Heart left ventricle (tissue), 16 donors: ENCODE measurements at places on chromosomes 2 and 18.

DNA sequence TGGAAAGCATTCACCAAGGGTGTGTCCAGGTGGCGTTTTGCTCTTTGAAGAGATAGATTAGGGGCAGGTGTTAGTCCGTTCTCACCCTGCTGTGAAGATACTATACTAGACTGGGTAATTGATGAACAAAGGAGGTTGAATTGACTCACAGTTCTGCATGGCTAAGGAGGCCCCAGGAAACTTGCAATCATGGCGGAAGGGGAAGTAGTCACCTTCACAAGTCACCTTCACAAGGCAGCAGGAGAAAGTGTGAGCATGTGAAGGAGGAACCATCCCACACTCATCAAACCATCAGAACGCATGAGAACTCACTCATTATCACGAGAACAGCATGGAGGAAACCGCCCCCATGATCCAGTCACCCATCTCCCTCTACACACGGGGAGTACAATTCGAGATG is 135.7 kb upstream of the NFATC1 start:
- no peak for DNase-seq

DNA sequence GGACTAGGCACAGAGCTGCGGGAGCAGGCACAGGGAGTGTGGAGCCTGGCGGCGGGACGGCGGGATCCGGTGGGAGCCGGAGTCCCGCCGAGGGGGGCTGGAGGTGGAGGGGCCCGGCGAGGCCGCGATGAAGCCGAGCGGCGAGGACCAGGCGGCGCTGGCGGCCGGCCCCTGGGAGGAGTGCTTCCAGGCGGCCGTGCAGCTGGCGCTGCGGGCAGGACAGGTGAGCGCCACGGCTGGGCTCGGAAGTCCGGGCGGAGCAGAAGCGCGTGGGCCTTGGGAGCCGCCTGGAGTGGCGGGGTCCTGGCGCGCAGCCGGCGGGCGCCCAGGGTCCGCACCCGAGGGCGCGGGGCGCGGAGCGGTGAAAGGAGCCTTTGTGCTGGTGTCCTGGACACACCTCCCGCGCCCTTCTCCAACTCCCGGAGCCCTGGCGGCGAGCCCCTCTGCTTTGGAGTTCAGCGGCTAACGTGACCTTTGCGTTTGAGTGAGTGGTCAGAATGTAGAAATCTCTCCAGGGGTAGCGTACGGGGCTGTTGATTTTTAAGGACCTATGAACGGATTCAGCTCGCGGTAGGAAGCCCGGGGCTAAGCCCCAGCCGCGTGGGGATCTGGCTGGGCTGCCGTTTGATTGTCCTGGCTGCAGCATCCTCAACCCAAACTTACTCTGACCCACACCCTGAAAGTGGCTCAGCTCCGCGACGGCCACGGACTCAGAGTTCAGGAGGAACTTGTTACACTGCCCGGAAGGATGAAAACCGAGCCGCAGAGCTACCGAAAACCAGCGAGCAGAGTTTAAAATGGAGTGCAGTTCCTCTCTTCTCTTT is 448 bp downstream of the IMPA2 start:
- DNase-seq, result peak; percentile 53

DNA sequence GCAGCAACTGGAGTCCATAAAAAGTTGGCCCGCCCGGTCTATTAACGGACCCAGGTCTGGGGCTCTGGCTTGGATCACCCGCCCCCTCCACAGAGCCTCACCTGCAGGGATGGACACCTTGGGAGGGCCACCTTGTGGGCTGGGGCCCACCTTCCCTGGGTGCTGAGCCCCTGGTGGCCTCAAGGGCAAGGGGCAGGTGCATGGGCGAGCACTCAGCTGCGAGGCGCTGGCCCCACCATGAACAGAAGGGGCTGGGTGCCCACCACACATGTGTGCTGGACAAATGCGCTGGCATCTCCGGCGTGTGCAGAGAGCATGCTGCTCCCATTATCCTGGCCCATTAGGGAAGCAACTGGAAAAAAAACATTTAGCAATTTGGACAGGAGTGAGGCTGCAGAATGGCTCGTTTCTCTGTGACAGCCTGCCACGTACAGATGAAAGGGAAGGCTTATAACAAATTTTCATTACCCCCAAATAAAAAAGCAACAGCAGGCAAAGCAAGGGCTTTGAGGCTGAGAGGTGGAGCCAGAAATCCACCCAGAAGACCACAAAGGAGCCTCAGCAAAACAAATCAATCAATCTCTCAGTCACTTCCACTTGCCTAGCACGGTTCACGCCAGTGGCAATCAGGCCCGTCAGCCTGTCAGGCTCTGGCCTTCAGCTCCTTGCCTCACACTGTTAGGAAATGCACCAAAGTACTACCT is 253.1 kb upstream of the ZNF521 start:
- DNase-seq, result no peak

DNA sequence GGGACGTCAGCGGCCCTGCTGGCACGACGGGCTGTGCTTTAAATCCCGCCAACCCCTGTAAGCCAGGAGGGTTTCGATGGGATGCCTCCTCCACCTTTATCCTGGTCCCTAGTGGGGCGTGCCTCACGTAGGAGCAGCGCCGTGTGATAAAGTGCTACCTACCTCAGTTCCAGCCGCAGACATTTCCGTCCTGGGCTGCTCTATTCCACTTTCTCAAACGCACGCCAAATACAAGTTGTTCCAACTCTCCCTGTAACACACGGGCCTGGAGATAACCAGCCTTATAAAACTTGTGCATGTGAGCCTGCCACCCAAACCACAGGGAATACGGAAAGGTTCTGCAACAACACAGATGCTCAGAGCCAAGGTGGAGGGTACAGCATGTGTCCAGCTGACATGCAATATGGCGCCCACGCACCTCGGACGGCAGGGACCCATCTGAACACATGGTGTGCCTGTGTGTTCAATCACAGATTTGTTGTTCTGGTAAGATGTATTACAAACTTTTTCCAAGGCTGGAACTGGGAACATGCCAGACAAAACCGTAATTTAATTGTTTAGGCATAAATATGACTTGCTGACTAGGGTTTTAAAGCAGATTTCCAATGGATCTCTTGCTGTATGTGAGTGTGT is 47.7 kb downstream of the ZNF516 start:
- no peak for DNase-seq

DNA sequence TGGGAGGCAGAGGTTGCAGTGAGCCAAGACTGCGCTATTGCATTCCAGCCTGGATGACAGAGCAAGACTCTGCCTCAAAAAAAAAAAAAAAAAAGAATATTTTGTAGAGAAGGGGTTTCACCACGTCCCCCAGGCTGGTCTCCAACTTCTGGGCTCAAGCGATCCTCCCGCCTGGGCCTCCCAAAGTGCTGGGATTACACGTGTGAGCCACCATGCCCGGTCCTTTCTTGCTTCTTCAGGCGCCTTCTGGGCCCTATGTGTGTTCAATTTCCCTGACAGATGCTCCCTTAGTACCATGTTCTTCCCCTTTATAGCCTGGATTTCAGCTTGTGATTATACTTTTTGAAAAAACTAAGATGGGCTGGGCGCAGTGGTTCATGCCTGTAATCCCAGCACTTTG is 9.8 kb downstream of the ZFP36L2 start:
- DNase-seq, result no peak

GRCh38 chr18:66826211-66826610 is 222.3 kb upstream of the CDH19 start:
- no peak for DNase-seq

DNA sequence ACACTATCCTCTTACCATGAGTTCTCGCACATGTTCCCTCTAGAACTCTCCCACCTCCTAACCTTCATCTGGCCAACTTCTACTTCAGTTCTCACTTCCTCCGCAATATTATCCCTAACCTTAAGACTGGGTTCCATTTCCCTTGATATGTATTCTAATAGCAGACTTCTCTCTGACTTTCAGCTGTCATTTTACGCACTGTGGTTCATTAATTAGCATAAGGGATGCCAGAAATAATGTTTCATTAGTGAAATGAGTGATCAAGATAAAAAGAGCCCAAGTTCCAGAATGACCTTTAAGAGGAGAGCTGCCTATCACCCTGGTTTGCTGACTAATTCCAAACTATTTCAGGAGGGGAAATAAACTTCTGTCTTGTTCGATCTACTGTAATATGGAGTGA is 108.6 kb upstream of the CCDC150 start:
- DNase-seq, result no peak

- DNase-seq, result no peak
Measured at GRCh38 chr2:71224457-71224856, 2.4 kb downstream of the PAIP2B start.

DNA sequence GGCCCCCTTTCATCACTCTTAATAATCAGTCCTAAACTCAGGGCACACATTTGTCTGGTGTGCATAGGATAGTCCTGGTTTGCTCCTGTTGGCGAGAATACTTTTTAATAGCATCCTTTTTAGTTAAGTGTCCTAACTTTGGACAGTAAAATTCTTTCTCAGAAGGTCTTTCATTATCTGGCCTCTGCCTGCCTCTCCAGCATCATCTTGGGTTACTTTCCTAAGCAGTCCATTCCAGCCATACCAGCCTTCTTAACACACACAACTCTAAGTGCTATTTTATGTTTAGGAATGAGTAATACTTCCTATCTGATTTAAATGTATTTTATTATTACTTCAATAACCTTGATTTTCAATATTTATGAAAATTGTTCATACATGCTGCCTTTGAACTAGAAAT is 151.0 kb downstream of the ACOXL start:
- DNase-seq, result no peak

DNA sequence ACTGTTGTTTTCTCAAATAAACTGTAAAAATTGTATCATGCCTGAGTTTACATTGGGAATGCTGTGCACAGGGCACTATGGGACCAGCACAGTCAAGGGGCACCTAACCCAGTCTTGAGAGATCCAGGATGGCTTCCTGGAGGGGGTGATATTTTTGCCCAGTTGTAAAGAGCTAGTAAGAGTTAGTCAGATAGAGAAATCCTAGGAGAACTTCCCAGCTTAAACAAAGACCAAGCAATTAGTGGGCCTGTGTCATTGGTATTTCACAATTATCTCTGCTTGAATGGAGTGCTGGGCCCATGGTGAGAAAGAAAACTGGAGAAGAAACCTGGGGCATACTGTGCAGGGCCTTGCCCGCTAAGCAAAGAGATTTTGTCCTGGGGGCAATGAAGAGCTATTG is 12.2 kb downstream of the XDH start:
- no peak for DNase-seq

- DNase-seq, result no peak
Measured at GRCh38 chr2:132439703-132440398, 23.2 kb downstream of the GPR39 start.

GRCh38 chr2:100529900-100530299 is 32.9 kb upstream of the PDCL3 start:
- no peak for DNase-seq

- DNase-seq, result no peak
Measured at GRCh38 chr2:223062396-223062795, 10.4 kb downstream of the KCNE4 start.

- DNase-seq, result no peak
Measured at GRCh38 chr2:96486696-96487095, 18.5 kb downstream of the NEURL3 start.

DNA sequence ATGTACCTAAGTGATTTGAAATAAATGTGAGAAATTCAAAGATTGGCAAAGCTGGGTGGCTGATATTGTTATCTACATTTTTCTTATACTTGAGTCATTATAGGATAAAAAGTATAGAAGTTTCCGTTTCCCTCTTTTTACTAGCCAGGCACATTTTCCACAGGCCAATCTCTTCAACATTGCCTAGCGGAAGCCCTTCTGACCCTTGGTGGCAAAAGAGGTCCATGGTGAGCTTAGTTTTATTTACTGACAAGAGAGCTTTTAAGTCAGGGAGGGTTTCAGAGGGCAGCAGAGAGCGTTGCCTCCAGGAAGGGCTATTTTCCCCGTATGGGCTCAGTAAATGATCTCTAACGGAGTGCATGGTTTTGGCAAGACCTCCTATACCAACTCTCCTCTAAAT is 15.1 kb upstream of the RHOB start:
- no peak for DNase-seq

- DNase-seq, result no peak
Measured at GRCh38 chr2:28499282-28499681, 3.4 kb downstream of the PLB1 start.

- DNase-seq, result no peak
Measured at GRCh38 chr2:37708146-37708545, 36.7 kb upstream of the CDC42EP3 start.

DNA sequence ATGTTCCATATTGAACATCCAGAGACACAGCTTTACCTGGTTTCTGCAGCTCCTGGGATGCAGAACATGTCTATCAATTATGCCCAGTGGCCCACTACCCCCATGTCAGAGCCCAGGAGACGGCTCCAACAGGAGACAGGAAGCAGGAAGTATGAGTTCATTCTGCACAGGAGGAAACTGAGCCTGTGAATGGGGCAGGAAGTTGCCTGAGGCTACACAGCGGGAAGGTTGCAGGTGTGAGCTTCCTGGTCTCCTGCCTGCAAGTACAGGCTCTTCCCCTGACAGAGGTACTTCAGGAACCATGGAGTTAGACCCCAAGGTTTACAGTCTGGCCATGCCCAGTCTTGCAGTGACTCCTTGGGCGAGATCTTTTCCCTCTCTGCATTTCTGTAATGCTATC is 2.8 kb upstream of the BOK start:
- DNase-seq, result no peak

- no peak for DNase-seq
Measured at GRCh38 chr2:77270433-77270832, 251.7 kb downstream of the LRRTM4 start.

DNA sequence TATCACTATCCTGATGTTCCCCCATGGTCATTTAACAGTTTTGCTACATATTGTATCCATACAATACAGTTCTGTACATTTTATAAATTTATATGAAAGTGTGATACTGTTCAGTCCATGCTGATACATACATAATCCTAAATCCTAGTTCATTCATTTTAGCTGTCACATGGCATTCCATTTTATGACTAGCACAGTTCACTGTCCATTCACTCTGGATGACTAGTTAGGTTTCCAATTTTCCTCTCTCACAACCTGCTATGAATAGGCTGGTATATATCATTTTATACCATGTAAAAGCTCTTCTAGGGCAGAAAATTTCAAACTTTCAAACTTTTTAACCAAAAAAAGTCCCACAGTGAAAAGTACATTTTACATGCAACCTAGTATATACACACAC is 15.2 kb downstream of the SMAD2 start:
- no peak for DNase-seq

DNA sequence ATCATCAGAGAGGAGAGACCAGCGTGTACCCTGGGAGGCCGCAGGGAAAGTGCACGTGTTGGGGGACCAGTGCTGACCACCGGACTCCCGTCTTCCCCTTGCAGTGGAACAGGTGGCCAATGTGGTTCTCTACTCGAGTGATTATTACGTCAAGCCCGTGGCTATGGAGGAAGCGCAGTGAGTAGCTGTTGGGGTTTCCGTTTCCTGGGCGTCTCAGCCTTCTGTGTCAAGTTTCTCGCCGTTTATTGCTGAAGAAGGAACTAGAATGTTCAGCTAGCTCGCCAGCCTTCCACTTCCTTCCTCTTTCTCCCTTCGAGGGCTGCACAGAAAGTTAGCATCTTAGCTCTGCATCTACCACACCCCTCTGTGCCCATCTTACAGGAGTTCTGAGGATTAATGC is 22.8 kb upstream of the DGKD start:
- peak; percentile 57 for DNase-seq
